ENCODE measurements at places on chromosomes 4 and X.

DNA sequence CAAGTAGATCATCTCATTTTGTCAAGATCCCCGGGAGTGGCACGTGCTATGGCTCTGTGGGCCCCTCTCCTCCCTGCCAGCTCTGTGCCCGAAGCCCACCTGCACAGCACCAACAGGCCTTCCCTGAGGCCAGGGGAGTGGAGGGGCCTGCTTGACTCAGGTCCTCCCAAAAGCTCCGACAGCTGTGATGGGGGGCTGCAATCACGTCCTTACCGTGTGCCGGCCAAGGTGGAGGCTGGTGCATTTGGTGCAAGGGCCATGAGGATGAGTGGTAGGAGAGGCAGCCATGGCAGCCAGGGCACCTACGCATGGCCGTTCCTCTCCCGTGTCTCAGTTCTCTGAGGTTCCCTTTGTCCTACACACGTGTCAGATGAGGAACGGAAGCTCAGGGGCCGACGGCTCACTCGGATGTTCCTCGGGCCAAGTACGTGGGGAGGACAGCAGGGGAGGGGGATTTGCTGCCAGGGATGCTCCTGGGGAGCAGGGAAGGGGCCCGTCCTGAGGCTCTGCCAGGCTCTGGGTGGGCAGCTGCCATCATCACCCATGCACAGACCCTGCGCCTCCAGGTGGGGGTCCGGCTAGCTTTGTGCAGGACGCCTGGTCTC lies 95.8 kb downstream of the HMX1 start:
- no peak for ATAC-seq

- no peak for ATAC-seq
These were observed 12.7 kb downstream of the FRAS1 start for GRCh38 chr4:78069859-78070258.

DNA sequence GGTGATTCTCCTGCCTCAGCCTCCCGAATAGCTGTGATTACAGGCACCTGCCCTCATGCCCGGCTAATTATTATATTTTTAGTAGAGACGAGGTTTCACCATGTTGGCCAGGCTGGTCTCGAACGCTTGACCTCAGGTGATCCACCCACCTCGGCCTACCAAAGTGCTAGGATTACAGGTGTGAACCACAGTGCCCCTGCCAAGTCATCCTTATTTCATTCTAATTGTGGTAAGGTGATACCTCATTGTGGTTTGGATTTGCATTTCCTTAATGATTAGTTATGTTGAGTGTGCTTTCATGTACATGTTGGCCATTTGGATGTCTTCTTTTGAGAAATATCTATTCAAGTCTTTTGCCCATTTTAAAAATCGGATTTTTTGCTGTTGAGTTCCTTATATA lies 93.0 kb downstream of the USP9X start:
- no peak for ATAC-seq

GRCh38 chr4:184536065-184536880 lies 61.9 kb upstream of the IRF2 start:
- no peak for ATAC-seq

DNA sequence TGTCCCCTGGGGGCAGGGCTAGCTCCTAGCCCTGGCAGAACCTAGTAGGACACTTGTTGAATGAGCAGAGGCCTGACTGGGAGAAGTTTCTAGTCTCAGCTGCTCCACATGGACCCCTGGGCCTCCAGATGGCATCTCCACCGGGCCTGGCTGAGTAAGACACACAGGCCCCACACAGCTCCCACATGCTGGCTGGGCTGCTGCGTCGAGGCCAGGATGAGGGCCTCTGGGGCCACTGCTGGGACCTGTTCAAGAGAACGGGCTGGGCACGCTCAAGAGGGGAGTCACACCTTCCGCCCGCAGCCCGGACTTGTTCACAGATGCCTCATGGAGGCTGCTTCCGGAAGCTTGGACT lies 4.2 kb upstream of the HGFAC start:
- no peak for ATAC-seq

- peak; percentile 96 for ATAC-seq
These were observed 467 bp upstream of the PGRMC2 start for GRCh38 chr4:128287871-128288688.

DNA sequence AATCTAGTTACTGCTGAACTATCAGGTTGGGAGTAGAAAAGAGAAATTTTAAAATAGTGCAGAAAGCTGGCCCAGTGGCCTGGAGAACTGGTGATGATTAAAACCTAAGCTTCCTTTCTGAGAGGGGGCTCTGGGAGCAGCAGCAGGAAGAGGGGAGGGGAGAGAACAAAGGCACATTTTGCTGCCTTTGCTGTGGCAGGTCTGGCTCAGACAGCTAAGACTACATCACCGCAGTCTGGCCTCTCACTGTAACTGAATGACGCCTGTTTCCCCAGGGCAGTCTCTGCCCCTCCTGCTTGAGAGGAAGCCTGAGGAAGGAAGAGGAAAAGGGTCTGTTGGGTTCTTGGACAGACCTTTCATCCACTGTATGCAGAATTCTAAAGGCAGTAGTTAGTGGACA lies 148.5 kb downstream of the FRAS1 start:
- ATAC-seq = no peak

DNA sequence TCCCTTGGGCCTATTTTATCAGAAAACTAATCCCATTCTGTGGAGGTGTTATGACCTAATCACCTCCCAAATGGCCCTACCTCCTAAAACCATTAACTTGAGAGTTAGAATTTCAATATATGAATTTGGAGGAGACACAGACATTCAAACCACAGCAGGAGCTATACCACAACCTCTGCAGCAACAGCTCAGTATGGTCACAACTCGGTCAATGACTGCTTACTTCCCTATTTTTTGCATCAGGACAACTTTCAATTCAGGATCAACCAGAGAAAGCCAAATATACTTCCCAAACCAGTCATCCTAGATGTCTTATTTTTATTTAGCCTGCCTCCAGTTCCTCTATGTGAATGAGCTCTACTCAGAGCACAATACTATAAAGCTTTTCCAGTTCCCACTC lies 11.3 kb upstream of the SMARCA5 start:
- no peak for ATAC-seq

DNA sequence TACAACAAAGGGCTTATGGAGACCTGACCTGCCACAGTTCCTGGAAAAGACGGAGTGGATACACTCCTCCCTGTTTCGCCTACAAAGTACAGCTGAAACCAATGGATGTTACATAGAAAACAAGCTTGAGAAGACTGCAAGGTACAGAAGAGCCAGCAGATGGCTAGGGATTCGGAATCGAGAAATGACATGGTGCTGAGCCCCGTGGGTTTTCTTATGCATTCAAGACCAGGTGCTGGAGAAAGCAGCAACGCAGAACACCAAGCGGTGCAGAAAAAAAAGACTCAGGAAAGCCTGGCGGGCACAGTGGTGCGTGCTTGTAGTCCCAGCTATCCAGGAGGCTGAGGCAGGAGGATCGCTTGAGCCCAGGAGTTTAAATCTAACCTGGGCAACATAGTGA lies 13.8 kb downstream of the TIMM17B start:
- ATAC-seq = no peak

DNA sequence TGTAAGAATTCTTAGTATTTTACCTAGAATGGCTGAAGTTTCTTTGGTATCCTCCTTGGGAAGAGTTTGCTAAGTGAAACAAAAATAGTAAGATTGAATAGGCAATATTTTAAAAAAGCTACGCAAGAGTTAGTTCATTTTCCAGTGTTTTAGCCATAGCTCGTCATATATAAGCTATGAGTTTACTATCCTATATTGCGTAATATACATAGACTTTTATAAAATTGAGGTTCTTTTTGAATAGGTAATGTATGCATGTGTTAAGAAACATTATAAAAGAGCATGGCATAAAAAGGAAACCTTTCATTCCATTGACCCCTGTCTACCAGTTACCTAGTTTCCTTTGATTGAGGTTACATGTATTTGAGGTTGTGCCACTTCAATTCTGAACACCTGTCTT lies 67.0 kb downstream of the DACH2 start:
- ATAC-seq = no peak

Measured in stimulated activated memory B cell treated with anti-CD40 and anti-IgM and Interleukin-4, amounts not matched to agents 10 μg/mL and 1 μg/mL and 100 μg/mL, for 72 hours (primary cell).